ENCODE measurements at places on chromosomes 5 and 9. TPM values are rescaled to one million over a fixed set of nuclear protein-coding genes. Genes with fewer than 3 reads are reported as not detected.

- no peak overlapping the region for H3K4me3 ChIP-seq
- DNase-seq = no peak
- no peaks in the 10 kb centered on the region for H3K36me3 ChIP-seq
- no peak overlapping the region for H3K27ac ChIP-seq
- H3K4me1 ChIP-seq = no peaks in the 10 kb centered on the region
- H3K27me3 ChIP-seq = no peaks in the 10 kb centered on the region
These were observed 38.4 kb downstream of the SH3TC2 start for GRCh38 chr5:149024477-149024876.

DNA sequence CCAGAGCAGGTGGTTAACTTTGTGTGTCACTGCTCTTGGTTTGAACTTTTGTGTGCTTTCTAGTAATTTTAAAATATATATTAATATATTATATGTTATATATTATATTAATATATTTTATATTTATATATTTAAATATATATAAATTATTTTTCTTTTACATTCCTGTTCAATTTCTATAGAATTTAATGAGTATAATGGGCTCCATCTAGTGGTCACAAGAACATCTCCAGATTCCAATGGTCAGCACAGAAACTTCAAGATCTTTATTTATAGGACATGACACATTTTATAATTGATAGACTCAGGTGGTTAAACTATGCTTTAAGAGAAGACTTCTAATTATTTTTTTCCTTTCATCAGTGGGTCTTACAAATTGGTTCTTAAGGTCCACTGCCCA, 39.1 kb downstream of the COL23A1 start:
- H3K36me3 ChIP-seq = no peaks in the 10 kb centered on the region
- DNase-seq = no peak
- H3K27me3 ChIP-seq = no peaks in the 10 kb centered on the region
- no peak overlapping the region for H3K27ac ChIP-seq

DNA sequence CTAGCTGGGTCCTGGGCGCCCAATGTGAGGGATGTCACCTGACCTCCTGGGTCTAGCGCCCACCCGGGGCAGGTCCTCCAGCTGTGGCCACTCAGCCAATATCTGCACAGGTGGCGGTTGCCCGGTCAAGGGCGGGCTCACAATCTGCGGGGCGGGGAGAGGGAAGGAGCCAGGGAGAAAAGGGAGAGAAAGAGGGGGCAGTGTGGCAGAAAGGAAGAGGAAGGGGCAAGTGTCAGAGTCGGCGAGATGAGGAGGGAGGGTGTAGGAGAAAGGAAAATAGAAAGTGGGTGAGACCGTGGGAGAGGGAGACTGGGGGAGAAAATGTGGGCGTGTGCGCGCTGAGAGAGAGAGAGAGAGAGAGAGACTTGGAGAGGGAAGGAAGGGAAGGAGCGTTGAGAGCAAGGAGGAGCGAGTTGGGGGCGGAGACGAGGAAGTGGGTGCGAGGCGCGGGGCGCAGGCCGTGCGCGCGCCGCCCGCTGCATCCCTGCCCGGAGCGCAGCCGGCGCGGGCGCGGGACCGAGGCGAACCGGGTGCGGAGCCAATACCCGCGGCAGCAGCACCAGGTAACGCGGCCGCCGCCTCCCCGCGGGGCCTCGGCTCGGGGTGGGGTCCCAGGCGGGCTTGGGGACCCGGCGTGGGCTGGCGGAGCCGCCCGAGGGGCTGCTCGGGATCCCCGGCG, at the start of gene HRH2:
HRH2 (plus strand) TSS at position 479 of the 679 bp plus-strand sequence. CDS start 25,163 bp downstream, outside the sequence.
- DNase-seq = peak; percentile 23
- peak within 1 kb of the TSS; percentile 71 for H3K4me3 ChIP-seq
- no peak within 1 kb of the TSS for H3K27ac ChIP-seq
- peaks cover 74% of the 10 kb centered on the region for H3K4me1 ChIP-seq
- H3K36me3 ChIP-seq = no peaks in the 10 kb centered on the region

DNA sequence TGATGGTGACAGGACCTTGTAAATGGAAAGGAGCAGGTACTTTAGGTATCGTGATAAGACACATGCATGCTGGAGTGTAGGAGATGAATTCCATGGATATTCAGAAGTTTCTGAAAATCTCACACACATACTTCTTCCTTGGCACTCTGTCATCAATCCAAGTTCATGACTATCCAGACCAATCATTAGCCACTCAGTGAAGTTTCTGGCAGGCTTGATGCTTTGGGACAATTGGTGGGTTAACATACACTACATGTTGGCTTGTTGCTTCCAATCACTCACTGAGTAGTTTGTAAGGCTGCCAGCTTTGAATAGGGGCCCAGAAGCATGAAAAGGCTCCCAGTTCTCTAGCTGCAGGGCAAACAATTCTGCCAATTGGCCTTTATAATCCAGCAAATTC, 147.6 kb downstream of the CEMIP2 start:
- H3K36me3 ChIP-seq = no peaks in the 10 kb centered on the region
- no peaks in the 10 kb centered on the region for H3K4me1 ChIP-seq
- peaks cover 3% of the 10 kb centered on the region for H3K27me3 ChIP-seq
- no peak for DNase-seq

- H3K4me3 ChIP-seq = no peak overlapping the region
- no peaks in the 10 kb centered on the region for H3K27me3 ChIP-seq
- DNase-seq = no peak
- H3K4me1 ChIP-seq = no peaks in the 10 kb centered on the region
These were observed 6.1 kb upstream of the SPTLC1 start for GRCh38 chr9:92121265-92121664.

DNA sequence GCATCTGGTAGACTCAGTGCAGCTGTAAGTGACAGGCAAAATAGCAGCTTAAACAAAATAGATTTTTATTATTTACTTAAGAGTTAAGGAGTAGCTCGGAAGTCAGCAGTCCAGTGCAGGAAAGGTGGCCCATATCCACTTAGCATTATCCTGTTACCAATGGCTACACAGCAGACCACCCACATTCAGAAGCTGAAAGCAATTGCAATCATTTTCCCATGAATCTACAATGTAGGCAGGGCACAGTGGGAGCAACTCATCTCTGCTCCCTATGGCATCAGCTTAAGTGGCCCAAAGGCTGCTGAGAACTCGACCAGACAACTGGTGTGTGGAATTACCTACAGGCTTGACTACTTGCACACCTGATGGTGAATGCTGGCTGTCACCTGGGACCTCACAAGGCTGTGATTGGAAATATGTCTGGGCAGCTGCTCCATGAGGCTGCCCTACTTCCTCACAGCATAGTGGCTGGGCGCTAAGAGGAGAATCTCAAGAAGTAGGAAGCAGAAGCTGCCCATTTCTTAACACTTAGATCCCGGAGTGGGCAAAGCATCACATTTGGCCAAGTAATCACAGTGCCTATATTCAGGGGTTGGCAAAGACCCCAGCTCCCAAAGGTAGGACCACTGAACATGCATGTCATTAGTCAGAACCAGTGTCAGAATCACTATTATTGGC, 56.4 kb downstream of the SNX18 start:
- no peak overlapping the region for H3K27ac ChIP-seq
- peaks cover 10% of the 10 kb centered on the region for H3K4me1 ChIP-seq
- no peak for DNase-seq

Gene NOP16
- total RNA-seq = 160 TPM

Gene CDKN2A
- total RNA-seq = 4.1 TPM

Gene SMIM32
- not detected for total RNA-seq

Data from CD8-positive, alpha-beta memory T cell (primary cell).